Epithelial cell of alveolus of lung (primary cell): ENCODE measurements at places on chromosomes 16 and 17. TPM values are rescaled to one million over a fixed set of nuclear protein-coding genes. Genes with fewer than 3 reads are reported as not detected.

Gene CACNG5
- total RNA-seq, result not detected in 2 replicates

Gene CRLF3
- total RNA-seq, result 4.8 and 9.8 TPM in 2 replicates

Gene CIBAR2
- not detected in 2 replicates for total RNA-seq

Gene TEKT5
- total RNA-seq, result not detected in 2 replicates

Gene CMTM2
- total RNA-seq, result not detected in 2 replicates

Gene FBXL19
- 21.2 and 26.6 TPM in 2 replicates for total RNA-seq

Gene MGAT5B
- total RNA-seq, result 0.08 and 1.0 TPM in 2 replicates

Gene LRRC45
- 9.8 and 15.6 TPM in 2 replicates for total RNA-seq

Gene TRPV2
- 16.9 and 115 TPM in 2 replicates for total RNA-seq

Gene DPEP3
- not detected in 2 replicates for total RNA-seq

Gene TOX3
- total RNA-seq, result 5.0 TPM in 1 of 2 replicates, not detected in the other

Gene CEP295NL
- 0.13 TPM in 1 of 2 replicates, not detected in the other for total RNA-seq

Gene BEAN1
- 2.6 TPM in 1 of 2 replicates, not detected in the other for total RNA-seq

Gene MT1H
- not detected in 2 replicates for total RNA-seq

Gene CRHR1
- under 0.01 TPM in 1 of 2 replicates, not detected in the other for total RNA-seq

Gene HASPIN
- 4.6 and 8.0 TPM in 2 replicates for total RNA-seq

Gene CHAD
- not detected in 2 replicates for total RNA-seq

Gene ESRP2
- total RNA-seq, result 0.52 TPM in 1 of 2 replicates, not detected in the other
